NCI-H1417 treated with DMSO at 0.1 percent for 48 hours (cell line): ENCODE measurements at places on chromosomes 1 and 21.

DNA sequence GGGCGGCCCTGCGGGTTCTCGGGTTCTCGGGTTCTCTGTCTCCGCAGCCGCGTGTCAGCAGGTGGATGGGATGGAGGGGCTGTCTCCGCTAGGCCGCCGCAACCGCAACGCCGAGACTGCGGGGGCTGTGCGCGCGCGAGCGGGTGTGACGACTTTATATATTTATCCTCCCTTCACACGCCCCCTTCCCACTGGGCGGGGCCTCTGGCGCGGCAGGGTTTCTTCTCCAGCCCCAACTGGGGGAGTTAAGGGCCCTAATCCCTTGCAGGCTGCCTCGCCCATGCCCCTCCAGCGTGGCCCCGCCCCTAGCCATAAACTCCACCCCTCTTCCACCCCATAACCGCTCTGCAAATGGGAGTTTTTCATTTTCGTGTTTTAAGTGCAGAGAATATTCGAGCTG lies 3.4 kb downstream of the IGSF21 start:
- no peak for DNase-seq

GRCh38 chr21:25491267-25491666 lies 116.0 kb downstream of the MRPL39 start:
- no peak for DNase-seq

- no peak for DNase-seq
Measured at GRCh38 chr1:160032165-160032820, 503 bp upstream of the PIGM start.

GRCh38 chr1:153535242-153536011 lies at the start of gene S100A6:
S100A6 (minus strand) TSS chr1:153535991; CDS start chr1:153535339, 652 bp downstream.
- no peak for DNase-seq

DNA sequence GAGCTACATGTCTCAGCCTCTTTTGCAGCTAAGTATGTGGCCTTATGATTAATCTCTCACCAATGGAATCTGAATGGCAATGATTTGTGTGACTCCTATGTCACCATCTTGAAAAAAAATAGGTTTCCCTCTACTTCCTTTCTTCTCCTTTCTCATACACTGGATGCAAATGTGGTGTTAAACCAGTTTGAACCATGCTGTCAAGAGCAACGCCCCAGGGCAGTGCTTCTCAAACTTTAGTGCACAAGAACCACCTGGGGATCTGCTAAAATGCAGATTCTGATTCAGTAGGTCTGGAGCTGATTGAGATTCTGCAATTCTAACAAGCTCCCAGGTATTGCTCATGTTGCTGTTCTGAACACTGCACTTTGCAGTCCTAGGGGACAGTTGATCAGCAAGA lies 44.7 kb upstream of the ZNF644 start:
- no peak for DNase-seq

DNA sequence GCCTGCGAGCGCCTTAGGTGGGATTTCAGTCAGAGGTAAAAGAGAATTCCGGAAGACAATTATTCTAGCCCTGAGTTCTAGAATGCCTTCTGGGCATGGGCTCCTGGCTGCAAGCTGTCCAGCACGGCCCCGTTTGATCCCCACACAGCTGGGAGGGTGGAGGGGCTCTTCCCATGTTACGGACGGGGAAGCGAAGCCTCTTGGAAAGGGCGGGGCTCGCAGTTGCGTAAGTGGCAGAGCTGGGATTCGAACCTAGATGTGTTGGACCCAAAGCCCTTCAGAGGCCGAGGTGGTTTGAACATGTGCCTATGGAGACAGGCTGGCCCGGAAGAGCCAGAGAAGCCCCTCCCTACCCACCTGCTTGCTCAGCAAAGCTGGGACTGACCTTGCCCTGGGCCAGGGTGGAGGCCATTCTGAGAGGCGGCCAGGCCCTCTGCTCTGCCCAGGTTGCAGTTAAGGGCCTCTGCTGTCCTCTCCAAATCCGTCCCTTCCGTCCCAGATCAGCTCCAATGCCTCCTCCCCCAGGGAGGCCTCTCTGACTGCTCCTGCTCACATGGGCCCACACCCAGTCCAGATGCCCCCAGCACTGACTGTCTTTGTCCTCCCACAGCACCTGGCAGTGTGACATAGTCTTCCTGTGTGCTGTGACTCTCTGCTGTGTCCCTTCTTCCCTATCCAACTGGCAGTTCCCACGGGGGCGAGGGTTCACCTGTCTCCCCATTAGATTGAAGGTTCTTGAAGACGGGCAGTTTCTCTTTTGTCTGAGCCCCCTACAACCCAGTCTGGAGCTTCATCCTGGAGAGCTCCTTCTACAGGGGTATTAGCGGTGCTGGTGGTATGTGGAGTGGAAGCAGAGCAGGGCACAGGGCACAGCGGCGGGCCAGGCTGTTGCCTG lies 1.2 kb upstream of the HSPB7 start:
- no peak for DNase-seq

DNA sequence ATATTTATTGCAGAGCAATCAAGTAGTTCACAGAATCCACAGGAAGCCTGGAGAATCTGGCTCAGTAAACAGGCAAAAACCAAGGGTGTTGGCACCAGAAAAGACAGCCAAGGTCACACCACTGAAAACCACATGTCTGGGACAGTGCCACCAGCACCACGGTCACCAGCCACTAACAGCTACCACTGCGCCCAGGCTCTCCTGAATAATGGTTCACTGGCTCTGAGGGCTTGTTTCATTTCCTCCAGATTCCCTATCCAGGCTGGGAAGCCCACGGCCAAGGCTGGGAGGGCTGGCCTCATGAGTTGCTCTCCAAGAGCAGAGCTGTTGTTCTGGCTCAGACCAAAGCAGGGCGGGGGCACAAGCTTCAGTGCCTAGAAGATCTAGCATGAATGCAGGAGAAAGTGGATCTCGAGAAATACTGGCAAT lies 54.5 kb upstream of the PTGFRN start:
- no peak for DNase-seq

DNA sequence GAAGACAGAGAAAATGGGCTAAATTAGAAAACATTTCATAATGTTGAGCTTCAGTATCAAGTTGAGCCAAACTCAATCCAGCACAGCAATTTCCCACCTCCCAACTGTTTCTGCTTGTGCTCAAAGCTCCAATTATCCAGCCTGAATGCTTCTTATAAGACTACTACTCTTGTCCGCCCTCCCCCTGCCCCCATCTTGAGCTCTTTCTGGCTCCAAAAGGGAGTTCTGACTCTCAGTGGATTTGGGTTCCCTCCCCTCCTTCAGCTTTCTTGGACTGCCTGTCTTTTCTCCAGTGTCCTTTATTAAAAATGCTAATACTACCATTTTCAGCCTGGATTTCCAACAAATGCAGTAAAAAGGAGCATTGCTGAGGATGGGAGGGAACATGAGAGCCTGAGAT lies 174.8 kb downstream of the ASTN1 start:
- DNase-seq: no peak

DNA sequence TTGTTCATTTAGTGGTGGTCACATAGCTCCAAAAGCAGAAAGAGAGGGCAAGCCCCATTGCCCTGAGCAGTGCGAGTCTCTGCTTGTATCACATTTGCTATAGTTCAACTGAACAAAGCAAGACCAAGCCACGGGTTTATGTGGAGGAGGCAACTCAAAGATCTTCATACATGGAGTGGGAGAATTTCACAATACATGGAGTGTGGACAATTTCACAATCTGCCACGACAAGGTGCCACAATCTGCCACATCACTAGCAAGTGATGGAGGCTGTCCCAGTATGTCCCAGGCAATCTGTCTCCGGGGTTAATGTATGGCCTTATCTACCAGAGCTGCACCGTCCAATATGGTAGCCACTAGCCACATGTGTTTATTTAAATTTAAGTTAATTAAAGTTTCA lies 44.5 kb upstream of the DYRK1A start:
- DNase-seq: no peak

- DNase-seq: no peak
Measured at GRCh38 chr1:215635827-215636226, 68.7 kb downstream of the KCTD3 start.

GRCh38 chr1:220788900-220789299 lies 2.2 kb downstream of the MTARC1 start:
- no peak for DNase-seq

DNA sequence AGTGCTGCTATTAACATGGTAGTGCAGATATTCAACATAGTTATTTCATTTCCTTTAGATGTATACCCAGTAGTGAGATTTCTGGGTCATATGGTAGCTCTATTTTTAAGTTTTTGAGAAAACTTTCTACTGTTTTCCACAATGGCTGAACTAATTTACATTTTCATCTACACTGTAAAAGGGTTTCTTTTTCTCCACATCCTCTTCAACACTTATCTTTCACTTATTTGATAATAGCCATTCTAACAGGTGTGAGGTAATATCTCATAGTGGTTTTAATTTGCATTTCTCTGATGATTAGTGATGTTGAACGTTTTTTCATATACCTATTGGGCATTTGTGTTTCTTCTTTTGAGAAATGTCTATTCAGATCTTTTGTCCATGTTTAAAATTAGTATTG lies 149.8 kb downstream of the PDE4B start:
- DNase-seq: no peak

- no peak for DNase-seq
Measured at GRCh38 chr1:9161963-9162362, 33.1 kb upstream of the GPR157 start.

DNA sequence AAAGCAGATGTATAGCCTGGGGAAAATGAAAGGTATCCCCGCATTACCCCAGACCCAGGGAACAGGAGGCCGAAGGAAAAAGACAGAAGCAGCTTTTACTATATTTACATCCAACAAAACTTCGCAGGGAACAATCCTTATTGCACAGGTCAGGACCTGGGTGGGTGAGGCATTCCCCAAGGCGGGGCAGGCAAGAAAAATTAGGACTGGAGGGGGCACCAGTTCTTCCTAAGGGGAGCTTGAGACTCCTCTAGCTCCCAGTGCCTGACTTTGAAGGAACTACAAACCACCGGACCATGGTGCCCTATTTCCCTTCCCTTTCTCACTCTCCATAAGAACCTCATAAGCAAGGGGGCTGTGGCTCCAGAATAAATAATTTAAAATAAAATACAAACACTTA lies 6.7 kb upstream of the GATAD2B start:
- no peak for DNase-seq

DNA sequence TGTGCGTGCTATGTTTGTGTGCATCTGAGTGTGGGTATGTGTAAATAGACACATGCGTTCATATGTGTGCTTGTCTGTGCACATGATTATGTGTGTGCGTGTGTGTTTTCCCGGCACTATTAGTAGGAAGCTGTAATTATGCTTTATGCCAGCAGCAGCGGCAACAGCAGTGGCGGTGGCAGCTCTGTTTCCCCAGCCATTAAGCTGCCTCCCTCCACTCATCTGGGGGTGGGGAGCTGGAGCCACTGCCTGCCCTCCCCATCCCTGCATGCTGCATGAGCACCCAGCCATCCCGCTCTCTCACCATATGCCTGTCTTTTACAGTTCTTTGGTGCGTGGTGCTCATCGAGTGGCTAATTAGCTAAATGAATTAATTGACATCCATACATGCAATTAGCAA lies 30.5 kb upstream of the ACOT11 start:
- DNase-seq: peak; percentile 9

- no peak for DNase-seq
Measured at GRCh38 chr1:168907786-168908348, 178.9 kb upstream of the DPT start.

DNA sequence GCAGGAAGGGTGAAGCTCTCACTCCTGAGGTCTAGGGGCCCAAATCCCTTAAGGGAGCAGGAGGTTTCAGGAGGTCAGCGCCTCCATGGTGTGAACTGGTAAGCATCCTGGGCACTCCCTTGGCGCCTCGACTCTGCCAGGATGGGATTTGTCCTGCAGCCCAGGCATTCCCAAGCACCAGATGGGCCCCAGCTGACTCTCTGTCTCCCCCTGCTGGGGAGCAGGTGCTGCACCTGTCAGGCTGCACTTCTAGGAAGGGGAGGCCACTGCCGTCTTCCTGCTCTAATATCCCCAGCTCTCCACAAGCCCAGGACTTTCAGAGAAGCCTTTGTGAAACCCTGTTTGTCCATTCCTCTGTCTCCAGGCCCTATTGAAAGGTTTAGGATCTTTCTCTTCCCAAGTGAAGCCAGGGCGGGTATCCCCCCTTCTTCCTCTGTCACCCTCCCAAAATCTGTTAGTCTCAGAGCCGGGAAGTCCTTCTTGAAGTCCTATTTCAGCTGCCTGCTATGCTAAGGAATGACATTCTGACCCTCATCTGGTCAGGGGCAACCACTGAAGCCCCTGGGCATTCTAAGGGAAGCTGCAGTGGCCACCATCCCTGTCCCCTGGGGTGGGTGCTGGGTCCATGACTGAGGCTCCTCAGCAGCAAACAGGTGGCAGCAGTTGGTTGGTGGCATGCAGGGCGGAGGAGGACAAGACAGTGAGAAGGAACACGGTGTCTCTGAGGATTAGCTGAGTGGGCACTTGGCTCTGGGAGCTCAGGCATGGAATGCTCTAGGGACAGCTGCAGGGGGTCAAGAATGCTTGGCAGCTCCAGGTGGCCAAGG lies 3.2 kb downstream of the MYBPH start:
- DNase-seq: no peak

DNA sequence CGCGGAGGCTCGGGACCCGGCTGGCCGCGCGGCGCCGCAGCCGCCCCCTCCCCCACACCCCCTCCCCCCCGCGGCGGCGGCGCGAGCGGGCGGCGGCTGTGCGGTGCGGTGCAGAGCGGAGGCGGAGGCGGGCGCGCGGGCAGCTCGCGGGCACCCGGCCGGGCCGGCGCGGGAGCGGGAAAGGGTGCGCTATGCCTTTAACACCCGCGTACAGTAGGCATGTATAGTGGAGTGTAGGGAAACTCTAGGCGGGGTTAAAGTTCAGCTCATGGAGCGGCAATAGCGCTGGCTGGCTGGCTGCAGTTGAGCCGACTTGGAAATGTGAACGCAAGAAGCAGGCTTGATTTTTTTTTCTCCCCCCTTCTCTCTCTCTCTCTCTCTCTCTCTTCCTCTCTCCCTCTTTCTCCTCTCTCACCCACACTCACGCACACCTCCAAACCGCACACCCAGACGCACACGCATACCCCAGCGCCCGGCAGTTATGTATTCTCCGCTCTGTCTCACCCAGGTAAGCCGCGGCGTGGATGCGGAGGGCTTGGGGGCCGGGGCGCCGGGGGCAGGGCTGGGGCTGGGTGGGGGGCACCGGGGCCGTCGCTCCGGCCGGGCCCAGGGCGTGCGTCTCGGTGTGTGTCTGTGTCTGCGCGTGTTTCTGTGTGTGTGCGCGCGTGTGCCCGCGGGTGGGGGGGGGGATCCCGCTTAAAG lies at the start of gene NFIA:
Gene NFIA (plus strand): TSS at position 251 of the 702 bp plus-strand sequence.
- no peak for DNase-seq

GRCh38 chr21:33229099-33229783 lies 497 bp upstream of the IFNAR2 start:
- DNase-seq: peak; percentile 58

DNA sequence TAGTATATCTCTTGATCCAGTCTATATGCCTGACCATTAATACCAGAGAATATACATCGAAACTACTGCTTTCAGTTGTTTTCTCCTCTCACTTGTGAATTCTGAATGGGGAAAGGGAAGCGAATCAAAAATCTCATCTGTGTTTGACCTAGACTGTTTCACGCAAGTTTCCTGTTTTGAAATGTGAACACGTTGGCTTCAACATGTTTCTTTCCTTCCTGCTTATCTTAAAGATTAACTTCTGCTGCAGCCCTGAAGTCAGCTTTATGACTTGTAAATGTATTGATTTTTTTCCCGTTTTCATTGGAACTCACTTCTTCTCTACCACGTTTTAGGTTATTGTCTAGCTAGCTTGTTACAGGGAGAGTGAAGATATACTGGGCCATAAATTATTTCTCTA lies 49.9 kb downstream of the SNX27 start:
- no peak for DNase-seq

- no peak for DNase-seq
Measured at GRCh38 chr1:51927029-51927428, 48.5 kb upstream of the NRDC start.

GRCh38 chr1:233304489-233305102 lies 9.1 kb upstream of the PCNX2 start:
- no peak for DNase-seq
